Activated naive CD4-positive, alpha-beta T cell treated with Interleukin-2 at 50 U/mL for 16 hours (primary cell): ENCODE measurements at places on chromosomes 13 and 19.

GRCh38 chr13:42394361-42394708 is 122.4 kb downstream of the AKAP11 start:
- no peak for DNase-seq

DNA sequence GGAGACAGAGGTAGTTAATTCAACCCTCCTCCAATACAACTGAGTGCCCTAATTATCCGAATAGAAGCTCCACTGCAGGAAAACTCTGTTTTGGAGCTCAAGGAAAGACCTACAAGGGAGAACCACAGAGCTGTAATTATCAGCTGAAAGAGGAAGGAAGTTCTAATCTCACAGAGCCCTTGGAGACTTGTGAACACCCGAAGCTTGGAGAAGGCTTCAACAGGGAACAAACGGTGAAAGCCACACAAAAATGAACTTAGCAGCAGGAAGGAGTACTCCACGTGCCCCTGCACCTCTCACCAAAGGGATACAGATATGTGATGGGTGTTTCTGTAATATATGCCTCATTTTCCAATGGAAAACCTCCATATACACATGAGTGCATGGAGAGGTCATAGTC is 61.1 kb downstream of the IRS2 start:
- DNase-seq, result no peak

DNA sequence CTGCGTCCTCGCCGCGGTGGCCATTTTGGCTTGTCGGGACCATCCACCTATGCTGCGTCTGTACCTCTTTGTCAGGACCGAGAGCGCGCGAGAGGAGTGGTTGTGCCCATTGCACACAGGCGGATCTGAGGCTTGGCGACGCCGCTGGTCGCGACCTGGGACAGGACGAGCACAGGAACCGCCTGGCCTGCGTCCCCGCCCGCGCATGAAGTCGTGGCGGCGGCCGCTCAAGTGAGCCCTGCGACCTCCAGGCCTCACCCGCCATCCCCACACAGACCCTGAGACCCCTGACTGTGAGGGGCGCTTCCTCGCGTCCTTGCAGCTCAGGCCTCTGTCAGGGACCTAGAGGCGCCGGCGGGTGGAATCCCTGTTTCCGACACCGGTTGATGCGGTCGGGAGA is 16.8 kb downstream of the ZNF586 start:
- no peak for DNase-seq

GRCh38 chr19:925087-925525 is 729 bp upstream of the ARID3A start:
- no peak for DNase-seq

DNA sequence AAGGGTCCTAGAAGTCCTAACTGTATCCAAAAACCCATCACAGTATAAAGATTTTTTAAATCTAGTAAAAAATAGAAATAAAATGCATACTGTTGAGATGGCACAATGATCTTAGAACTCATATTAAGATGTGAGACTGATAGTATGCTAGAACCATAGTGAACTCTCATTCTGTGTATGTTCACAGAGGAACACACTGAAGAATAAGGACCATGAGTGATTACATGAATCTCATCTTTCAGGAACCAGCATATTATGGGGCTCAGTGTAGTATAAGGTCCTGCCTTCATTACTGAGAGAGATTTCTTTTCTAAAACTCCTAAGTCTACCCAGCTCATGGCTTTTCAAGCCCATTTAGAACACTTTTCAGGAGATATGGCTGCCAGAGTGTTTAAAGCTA is 59.8 kb upstream of the RFC3 start:
- no peak for DNase-seq

DNA sequence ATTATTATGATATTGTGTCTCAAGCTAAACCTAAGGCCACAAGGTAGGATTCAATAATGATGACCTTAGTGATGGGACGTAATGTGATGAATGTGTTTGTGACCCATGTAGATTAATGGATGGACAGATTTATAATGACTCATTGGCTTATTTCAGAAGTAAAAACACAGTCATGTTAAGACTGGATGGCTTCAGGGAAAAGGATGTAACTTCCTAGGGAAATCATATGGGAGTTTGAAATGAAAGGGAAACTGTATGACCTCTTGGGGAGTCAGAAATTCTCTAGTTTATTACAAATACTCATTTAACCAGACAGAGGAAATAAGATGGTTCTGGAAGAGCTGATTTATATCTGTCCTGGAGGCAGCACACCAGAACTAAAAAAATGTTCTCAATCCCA is 2.9 kb downstream of the EDNRB start:
- DNase-seq, result no peak

DNA sequence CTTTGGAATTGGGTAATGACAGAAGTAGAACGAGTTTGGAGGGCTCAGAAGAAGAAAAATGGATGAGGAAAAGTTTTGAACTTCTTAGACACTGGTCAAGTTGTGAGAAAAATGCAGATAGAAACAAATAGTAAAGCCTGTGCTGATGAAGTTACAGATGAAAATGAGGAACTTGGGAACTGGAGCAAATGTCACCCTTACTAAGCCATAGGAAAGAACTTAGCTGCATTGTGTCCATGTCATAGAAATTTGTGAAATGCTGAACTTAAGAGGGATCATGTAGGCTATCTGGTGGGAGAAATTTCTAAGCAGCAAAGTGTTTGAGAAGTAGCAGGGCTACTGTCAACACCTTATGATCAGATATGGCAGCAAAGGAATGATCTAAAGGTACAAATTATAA is 289.2 kb upstream of the PCDH9 start:
- DNase-seq, result no peak

GRCh38 chr19:18893587-18894253 is 2.2 kb downstream of the CERS1 start:
- no peak for DNase-seq

- peak; percentile 73 for DNase-seq
Observed at GRCh38 chr19:940591-941291, 14.9 kb downstream of the ARID3A start.

GRCh38 chr13:98937911-98938381 is 39.9 kb downstream of the DOCK9 start:
- no peak for DNase-seq

DNA sequence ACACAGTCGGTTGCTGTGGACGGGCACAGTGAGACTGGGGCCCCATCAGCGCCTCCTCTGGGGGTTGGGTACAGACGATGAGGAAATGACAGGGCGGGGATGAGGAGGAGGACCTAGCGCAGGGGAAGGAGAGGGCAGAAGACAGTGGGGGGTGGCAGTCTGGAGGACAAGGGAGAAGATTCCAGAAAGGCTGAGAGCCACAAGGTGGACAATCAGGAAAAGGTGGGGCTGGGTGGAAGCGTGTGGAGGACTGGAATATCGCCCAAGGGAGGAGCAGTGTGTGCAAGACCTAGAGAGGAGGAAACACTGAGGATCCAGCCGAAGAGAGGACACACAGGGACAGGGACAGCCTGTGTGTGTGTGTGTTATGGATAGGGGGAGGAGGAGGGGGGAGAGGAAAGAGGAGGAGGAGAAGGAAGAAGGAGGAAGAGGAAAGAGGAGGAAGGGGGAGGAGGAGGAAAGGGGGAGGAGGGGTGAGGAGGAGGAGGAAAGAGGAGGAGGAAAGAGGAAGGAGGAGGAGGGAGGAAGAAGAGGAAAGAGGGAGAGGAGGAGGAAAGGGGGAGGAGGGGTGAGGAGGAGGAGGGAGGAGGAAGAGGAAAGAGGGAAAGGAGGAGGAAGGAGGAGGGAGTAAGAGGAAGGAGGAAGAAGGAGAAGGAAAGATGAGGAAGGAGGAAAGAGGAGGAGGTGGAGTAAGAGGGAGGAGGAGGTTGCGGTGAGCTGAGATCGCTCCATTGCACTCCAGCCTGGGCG is 15.8 kb upstream of the GARIN5A start:
- DNase-seq, result peak; percentile 43

DNA sequence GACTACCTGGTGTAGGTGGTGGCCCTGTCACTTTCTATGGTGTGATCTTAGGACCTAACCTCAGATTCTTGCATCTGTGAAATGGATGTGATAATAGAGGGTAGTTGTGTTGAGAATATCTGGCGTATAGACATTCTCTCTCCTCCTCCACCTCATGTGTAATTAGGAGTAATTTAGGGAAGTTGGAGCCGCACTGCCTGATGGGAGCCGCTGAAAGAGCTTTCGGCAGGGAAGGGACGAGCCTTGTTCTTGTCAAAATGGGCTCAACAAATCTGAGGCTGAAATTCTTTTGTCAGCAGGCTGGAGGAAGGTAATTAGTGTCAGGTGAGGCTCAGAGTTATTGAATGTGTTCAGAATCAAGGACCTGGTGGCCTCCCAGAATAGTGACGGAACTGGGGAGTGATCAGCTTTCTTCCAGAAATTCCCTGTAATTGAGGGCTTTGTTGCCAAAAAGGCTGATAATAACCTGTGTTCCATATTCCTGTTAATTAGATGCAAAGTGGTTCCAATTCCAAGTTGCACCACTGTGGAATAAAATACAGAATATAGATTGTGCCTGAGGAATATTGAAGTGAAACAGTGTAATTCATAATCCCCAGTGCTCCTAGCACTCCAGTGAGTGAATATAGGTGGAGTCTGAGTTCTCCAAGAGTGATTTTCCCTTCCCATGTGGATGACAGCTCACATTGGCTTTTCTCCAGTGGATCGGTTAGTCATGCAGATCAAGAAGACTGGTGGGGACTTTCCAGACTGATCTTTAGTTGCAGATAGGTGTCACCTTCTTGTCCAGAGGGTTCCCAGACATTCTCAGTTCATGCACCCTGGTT is 47.5 kb downstream of the SPATA13 start:
- DNase-seq, result no peak
